Aorta (tissue), 5 donors: ENCODE measurements at places on chromosomes 2 and 18. TPM values are rescaled to one million over a fixed set of nuclear protein-coding genes. Genes with fewer than 3 reads are reported as not detected.

- H3K36me3 ChIP-seq = peaks cover 3% of the 10 kb centered on the region
- no peaks in the 10 kb centered on the region for H3K27me3 ChIP-seq
- H3K4me3 ChIP-seq = no peak overlapping the region
- no peaks in the 10 kb centered on the region for H3K4me1 ChIP-seq
- DNase-seq = no peak
These were observed 48.5 kb downstream of the ARL6IP6 start for GRCh38 chr2:152766928-152767327.

BOLL gene
- total RNA-seq = not detected

APCDD1 gene
- 7.6 TPM for total RNA-seq

CREG2 gene
- not detected for total RNA-seq

GRCh38 chr2:113064898-113065297, 2.9 kb upstream of the IL1F10 start:
- no peaks in the 10 kb centered on the region for H3K4me1 ChIP-seq
- no peaks in the 10 kb centered on the region for H3K36me3 ChIP-seq
- H3K27me3 ChIP-seq = no peaks in the 10 kb centered on the region
- no peak overlapping the region for H3K27ac ChIP-seq
- H3K4me3 ChIP-seq = no peak overlapping the region
- DNase-seq = no peak

GRCh38 chr2:206230060-206230762, 44.3 kb upstream of the ZDBF2 start:
- no peak overlapping the region for H3K27ac ChIP-seq
- no peak for DNase-seq
- no peaks in the 10 kb centered on the region for H3K27me3 ChIP-seq
- H3K4me1 ChIP-seq = no peaks in the 10 kb centered on the region
- H3K36me3 ChIP-seq = no peaks in the 10 kb centered on the region

GRCh38 chr2:72770879-72771461, 54.9 kb downstream of the EXOC6B start:
- no peak overlapping the region for H3K27ac ChIP-seq
- no peak for DNase-seq
- no peaks in the 10 kb centered on the region for H3K27me3 ChIP-seq
- no peaks in the 10 kb centered on the region for H3K36me3 ChIP-seq
